Activated CD8-positive, alpha-beta memory T cell treated with anti-CD3 and anti-CD28 coated beads, Interleukin-2, amount 10 ng/mL, durations not matched to agents 7 days and 5 days (primary cell): ENCODE measurements at places on chromosomes 4 and X. TPM values are rescaled to one million over a fixed set of nuclear protein-coding genes. Genes with fewer than 3 reads are reported as not detected.

VCX2 gene
- not detected for total RNA-seq

DNA sequence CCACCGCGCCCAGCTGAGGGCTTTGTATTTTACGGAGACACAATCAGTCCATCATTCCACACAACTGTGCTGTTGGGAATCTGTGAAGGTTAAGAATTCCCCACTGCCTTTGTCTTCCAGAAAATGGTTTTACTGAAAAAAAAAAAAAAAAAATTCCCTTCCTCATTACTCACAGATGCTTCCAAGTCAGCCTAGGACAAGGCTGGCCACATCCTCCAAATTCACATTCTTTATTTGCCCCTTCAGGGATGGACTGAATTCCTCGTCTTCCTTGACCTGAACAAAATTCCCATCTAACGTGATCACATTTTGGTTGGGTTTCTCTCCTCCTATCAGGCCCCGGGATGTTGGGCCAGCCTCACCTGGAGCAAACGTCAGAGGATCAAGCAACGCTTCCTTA is 130.3 kb downstream of the DHRSX start:
- no peak for DNase-seq

- no peak for DNase-seq
These were observed 325.0 kb downstream of the TLL1 start for GRCh38 chr4:166198041-166198440.

DNA sequence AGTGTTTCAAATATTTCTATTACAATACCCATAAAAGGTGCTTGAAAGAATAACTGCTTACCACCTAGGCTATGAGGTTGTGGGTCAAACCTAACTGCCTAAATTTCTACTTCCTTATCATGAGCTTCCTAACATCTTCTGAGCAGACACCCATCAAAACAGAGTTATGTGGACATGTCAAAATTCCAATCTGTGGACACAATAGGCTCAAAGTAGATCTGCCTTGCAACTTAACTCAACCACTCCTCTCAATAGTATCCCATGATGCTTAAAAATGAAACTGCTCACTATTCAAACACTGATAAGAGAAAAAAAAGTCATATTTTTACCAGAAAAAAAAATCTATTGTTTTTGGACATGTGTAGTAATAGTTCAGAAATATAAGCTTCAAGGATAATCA is 462.7 kb downstream of the INPP4B start:
- no peak for DNase-seq

DNA sequence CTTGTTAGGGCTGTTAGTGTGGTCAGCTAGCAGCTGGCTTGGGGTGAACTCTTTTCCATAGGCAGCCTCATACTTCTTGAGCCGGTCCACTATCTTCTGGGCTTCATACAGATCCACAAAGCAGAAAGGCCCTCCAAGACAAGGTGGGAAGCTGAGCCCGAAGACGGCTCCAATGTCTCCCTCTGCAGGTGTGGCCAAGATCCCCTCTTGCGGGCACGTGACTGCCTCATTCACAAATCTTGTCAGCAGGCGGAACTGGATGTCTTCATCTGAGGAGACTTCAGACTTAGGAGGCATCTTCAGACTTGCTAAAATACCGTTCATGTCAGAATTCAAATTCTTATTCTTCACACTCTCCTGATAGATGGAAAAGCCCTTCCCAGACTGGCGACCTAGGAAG is 25.3 kb downstream of the CPE start:
- no peak for DNase-seq

- DNase-seq: no peak
These were observed 32.9 kb downstream of the KIF4A start for GRCh38 chrX:70322784-70323183.

DNA sequence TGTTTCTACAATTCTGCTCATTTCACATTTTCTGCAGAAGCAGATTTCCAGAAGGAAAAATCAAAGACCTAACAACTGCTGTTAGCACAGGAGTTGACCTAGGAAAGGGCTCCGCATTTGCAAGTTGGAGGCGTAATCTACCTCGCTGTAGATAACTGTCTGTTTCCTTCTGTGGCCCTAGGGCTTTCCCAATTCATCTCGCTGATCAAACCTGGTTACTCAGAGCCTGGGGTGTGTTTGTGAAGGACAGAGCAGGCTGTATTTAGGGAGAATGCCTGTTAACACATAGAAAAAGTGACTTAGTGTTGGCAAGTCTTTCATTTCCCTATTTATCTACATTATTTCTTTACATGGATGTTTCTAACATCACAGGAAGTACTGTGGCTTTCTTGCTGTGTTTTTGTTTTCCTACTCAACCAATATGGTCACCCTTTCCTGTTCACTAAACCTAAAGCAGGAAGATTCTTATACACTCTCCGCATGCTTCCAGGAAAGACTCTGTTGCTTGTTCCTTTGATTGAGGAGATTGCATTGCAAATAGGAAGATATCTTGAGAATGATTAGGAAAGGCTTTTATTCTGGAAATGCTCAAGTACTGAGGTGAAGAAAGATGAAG is 40.5 kb downstream of the AGA start:
- DNase-seq: no peak
